Thyroid gland (tissue), 4 donors: ENCODE measurements at places on chromosomes 5 and 9.

DNA sequence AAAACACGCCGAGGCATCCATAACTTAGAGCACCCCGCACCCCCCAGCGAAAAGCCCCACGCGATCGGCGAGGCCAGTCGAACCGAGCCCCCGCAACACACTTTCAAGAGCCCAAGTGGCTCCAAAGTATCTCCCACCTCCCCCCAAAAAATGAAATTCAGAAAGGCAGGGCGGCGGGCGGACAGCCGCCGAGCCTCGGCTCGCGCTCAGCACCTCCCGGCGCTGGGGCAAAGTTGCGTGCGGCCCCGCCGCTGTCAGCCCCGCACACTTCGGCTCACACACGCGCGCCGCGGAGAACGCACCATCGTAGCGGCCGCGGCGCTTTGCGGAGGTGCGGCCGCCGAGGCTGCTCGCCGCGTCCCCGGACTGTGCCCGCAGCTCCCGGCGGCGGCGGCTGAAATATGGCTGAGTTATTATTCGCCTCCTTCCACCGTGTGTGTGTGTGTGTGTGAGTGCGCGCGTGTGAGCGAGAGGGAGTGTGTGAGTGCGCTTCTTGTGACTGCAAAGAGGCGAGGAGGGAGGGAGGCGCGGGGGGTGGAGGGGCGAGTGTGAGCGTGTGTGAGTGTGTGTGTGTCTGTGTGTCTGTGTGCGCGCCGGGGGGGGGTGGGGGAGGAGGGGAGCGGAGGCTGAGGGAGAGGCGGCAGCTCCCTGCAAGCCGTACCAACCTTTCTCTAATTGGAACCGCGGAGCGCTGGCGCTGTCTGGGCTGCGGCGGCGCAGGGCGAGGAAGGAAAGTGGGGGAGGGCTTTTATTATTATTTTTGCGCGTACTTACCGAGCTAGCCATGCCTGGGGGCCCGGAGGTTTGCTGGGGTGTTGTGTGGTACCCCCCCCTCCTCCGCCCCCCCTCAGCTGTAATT lies 599 bp downstream of the MLLT3 start:
- peak; percentile 81 for DNase-seq

- DNase-seq, result no peak
These were observed 318.7 kb downstream of the TLE1 start for GRCh38 chr9:81370650-81371049.

GRCh38 chr9:19552282-19553105 lies 143.7 kb downstream of the ACER2 start:
- no peak for DNase-seq

DNA sequence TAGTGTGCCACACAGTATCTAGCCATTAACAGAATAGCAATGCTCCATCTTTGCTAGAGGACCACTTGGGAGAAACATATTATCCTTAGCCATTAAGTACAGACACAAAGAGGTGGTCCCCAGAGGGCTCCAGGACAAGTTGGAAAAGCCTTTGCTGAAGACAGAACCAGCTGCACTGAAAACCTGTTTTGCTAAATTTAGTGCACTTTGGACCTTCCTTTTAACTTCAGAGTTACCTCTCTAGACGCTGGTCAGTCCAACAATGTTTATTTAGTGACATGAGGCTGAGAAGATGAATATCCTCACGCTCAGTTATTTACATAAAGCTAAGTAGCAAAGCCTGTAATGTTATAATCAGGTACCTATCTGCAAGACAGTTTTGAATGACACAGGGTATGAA lies 265.0 kb upstream of the ZNF608 start:
- DNase-seq, result no peak

- DNase-seq, result no peak
These were observed 5.2 kb downstream of the TNFAIP8 start for GRCh38 chr5:119360905-119361593.

DNA sequence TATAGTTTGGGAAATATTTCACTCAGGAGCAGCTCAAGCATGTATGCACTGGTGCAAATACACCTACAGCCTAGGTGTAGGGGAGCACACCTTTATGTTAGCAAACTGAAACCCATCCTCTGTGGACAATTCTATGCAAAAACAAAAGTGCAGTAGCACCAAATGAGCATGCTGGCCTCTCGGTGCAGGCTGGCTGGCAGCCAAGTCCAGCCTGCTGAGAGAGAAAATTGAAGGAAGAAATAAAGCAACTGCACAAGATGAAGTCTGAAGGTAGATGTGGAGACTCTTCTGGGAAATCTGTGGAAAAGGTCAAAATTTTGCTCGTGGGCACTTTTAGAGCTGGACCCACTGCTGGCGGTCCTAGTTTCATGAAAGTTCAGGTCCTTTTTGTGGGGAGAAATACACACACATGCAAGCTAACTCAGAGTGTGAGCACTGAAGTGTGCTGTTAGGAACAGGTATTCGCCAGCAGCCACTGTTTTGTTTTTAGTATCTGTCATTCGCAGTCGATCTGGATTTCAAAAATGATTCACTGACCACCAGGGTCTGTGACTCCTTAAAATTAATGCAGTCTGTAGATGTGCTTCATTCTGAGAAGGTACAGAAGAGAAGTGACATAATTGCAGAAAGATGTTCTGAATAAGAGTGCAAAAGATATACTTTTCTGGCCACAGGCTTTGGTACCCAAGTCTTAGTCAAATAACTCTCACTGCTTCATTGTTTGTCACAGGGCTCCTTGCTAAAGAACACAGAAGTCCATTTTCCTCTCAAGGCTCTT lies 281.7 kb downstream of the PARP8 start:
- DNase-seq, result peak; percentile 46

- DNase-seq, result no peak
These were observed 1.9 kb downstream of the DOK3 start for GRCh38 chr5:177507596-177508220.

- no peak for DNase-seq
These were observed 115.6 kb downstream of the SNCAIP start for GRCh38 chr5:122427621-122428020.

GRCh38 chr9:99748676-99749075 lies 73.0 kb upstream of the NR4A3 start:
- no peak for DNase-seq

DNA sequence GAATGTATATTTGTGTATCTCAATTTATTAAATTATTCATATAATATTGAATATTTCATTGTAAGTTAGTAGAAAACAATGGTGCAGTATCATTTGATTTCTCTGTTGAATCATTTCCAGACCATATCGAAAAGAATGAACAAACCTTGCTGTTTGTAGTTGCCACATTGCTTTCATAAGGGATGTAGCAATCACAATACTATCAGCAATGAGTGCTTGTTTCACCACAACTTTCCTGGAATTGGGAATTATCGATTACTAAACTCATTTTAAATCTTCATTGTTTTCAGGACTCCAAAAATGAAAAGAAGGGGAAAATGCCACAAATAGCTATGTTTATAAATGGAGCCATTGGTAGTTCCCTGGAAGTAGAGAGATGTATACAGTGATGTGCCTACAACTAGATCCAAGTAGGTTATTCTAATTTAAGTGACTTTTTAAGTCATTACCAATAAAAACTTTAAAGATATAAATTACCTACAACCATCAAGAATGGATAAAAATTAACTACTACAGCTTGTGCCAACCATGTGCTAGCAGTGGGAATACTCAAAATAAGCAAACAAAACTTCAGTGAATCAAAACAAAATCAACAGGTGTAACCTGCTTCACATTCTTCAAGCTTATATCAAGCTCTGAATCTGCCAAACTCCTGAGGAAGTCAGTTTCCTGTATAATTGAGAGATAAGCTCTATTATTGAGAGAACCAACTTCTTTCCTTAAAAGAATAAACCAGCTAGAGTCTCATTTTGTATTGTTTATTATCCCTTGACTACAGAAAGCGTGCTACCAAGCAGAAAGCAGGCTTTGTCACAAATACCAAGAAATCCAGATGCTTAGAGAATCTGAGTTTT lies 358.6 kb downstream of the ADGRV1 start:
- no peak for DNase-seq

GRCh38 chr5:131769961-131770360 lies 26.9 kb downstream of the FNIP1 start:
- no peak for DNase-seq

GRCh38 chr5:961002-961710 lies 47.4 kb upstream of the NKD2 start:
- no peak for DNase-seq

GRCh38 chr9:26744191-26744965 lies 148.2 kb downstream of the CAAP1 start:
- no peak for DNase-seq

- no peak for DNase-seq
These were observed 770.2 kb upstream of the FAM174A start for GRCh38 chr5:99765011-99765410.

GRCh38 chr5:114744406-114744805 lies 382.5 kb downstream of the KCNN2 start:
- DNase-seq, result no peak

DNA sequence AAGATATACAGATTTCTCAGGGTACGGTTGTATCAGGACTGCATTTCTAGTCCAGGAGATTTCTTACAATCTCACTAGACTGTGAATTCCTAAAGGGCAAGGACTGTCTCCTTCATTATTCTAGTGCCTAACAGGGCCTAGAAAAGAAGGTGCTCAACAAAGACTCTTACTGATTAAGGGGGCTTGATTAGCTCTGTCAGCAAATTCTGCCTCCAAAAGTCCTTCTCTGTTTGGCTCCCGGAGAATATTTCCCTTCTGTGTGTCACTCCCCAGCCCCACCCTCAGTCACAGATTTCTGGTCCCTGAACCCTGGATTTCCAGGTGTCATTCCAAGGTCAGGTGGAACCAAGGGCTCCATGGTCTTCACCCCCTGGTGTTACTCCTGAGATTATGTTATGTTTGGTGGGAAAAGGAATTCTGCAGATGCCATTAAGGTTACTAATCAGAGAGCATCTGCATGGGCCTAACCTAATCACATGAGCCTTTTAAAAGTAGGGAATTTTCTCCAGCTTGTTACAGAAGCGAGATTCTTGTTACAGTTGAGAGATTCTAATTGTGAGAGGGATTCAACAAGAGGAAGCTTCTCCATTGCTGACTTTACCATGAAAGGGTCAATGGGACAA lies 167.7 kb upstream of the LHFPL2 start:
- no peak for DNase-seq

- DNase-seq, result no peak
These were observed 19.4 kb upstream of the NMUR2 start for GRCh38 chr5:152424501-152424900.

- no peak for DNase-seq
These were observed 51.3 kb upstream of the PITX1 start for GRCh38 chr5:135085133-135085935.

DNA sequence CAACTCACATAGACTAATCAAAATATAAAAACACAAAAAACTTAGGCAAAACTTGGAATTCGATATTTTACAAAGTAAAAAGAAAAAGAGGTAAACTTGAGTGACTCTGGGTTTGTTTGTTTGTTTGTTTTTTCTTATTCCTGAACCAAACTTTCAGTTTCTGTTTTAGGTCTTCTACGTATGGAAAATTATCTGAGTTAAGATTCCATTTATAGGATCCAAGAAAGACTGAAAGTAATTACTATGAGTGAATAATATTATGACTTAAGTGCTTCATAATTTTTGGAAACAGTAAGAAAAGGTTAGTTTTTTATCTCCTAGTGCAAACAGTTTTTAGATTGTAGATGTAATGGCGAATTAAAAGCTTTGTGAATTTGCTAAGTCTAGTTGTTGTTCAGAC lies 13.2 kb downstream of the ST8SIA4 start:
- DNase-seq, result no peak

DNA sequence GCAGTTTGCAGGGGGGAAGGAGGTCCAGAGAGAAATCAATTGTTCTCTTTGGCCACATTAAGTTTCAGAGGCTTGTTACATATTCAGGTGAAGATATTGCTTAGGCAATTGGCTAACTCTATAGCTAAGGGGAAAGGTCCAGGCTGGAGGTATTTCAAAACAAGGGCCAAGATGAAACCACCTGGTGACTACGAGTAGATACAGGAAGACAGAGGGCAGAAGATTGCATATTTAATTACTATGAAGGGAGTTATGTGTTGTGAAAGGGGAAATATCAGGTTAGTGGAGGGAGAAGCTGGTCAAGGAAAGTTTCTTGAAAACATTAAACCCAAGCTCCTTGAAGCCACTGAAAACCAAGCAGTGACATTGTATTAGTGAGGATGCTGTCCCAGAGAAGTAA lies 1.9 kb upstream of the RAD23B start:
- no peak for DNase-seq

DNA sequence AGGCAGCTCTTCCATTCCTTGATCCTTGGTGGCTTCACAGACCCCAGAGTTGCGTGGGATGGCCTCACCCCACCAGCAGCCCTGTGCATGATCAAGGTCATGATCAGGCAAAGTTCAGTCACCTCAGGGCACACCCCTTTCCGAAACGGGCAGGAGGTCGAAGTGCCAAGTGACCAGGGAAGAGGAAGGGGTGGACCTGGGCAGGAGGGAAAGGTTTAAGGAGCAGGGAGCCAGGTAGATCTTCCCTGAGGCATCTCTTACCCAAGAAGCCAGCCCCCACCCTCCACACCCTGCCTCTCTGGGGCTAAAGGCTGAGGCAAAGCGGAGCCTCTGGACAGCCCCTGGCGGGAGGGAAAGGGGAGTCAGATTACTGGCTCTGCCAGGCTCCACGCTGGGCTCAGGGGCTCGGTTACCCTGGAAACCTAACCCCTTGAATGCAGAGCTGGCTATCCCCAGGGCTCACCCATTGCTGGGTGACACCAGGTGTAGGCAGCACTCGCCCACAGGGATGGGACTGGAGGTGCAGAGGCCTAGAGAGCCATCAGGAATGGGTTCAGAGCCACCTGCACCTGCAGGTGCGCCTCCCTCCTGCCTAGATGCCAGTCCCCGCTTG lies 3.6 kb downstream of the MGAT4B start:
- DNase-seq, result no peak

- DNase-seq, result no peak
These were observed 31.7 kb downstream of the ADRB2 start for GRCh38 chr5:148858106-148858505.

GRCh38 chr5:66596636-66597182 lies 516 bp downstream of the MAST4 start:
- DNase-seq, result peak; percentile 27

DNA sequence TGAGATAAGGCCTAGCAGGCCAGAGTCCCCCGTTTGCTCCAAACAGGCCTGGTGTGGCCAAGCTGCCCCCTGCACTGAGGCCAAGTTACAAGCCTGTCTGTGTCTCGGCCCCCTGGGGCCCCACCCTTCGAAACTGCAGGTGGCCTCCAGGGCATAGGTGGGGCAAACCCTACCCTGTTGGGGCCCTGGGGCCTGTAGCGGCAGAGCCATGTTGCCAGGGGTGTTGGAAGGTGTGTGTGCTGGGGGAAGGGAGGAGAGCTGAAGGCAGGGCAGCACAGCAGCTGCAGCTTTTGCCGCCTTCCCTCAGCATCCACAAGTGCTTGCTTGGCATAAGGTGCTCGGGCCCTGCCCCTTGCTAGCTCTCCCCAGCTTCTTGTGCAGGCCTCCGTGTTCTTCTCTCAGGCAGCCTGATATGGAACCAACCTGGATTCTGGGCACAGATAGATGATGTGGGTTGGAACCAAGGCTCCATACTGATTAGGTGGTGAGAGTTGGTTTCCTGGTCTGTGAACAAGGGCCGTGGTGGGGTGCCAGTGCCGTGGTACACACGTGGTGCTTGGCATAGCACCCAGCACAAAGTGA lies 12.7 kb downstream of the IRF1 start:
- no peak for DNase-seq

DNA sequence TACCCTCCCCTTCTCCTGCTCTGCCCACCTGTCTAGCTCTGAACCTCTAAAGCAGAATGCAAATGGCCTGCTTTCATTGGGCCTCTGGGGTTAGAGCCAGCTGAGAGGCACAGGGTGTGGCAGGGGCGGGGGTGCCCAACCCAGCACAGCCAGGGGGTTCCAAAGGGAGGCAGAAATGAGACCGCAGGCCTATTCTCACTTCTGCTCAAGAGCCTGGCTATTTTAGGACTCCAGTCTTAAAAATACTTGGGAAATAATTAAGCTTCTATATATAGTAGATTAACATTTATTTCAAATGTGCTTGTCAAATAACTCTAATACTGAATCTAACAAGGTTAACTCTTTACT lies 5.7 kb downstream of the QSOX2 start:
- DNase-seq, result no peak
